Activated CD8-positive, alpha-beta memory T cell treated with anti-CD3 and anti-CD28 coated beads, Interleukin-2, amount 10 ng/mL, durations not matched to agents 7 days and 5 days (primary cell): ENCODE measurements at places on chromosomes 11 and 22. TPM values are rescaled to one million over a fixed set of nuclear protein-coding genes. Genes with fewer than 3 reads are reported as not detected.
A peak's percentile ranks its signal among the peaks of the same experiment; 100 is the strongest.

DNA sequence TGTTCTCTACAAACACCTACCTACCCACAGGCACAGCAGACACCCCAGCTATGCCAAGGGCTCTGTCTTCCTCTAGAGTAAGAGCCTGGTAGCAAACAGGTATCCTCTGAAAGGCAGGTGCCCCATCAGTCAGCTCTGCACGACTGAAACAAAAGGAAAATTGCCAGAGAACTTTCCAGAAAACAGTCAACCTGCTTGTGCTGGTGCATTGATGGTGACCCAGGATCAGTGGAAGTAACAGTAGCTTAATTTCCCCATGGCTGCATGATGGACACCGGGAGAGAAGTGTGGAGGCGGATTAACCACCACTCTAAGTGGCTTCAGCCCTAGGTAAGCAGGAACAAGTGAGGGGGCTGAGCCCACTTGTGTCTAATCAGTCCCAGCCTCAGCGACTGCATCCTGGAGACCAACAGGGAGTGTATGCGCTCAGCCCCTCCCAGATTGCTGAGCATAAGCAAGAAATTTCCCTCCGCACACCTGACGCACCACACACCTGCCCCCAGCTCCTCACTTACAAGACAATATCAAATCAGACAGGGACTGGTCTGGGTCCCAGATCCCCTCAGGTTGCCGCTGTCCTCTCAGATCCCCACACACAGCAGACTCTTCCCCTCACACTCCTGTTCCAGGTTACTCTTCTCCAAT lies 70.7 kb upstream of the IGLL5 start:
- no peak overlapping the region for H3K4me3 ChIP-seq
- H3K4me1 ChIP-seq: peaks cover 66% of the 10 kb centered on the region
- no peaks in the 10 kb centered on the region for H3K36me3 ChIP-seq
- no peaks in the 10 kb centered on the region for H3K27me3 ChIP-seq
- peak overlapping the region; percentile 48 for H3K27ac ChIP-seq

DNA sequence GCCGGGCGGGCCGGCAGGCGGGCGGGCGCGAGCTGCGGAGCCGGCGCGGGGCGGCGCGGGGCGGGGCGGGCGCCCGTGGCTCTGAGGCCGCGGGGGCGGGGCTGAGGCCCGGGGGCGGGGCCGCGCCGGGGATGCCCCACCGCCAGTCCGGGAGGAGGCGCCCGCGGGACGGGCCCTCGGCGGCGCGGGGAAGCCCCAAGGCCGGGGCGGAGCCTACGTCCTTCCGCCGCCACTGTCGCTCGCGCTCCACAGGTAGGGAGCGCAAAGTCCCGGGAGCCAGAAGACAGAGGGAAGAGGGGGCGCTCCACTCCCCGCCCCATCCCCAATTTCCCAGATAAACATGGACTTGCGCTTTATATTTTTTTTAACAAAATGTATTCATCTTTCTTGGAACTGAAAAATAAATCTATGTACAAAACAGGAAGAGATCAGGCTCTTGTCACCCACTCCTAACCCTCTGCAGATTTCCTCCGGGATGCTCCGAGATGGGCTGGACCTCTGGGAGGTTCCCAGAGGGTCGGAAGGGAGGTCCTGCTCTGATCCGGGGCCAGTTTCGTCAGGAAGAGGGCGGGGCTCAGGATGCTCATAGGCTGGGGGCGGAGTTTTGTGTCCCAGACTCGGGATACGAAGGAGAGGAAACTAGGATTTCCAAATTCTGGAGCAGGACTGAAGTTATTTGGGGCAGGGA lies at the start of gene MAP4K2:
Gene MAP4K2, minus strand, starts transcription at position 57 of the 688 bp plus-strand sequence. CDS start 65 bp downstream, outside the sequence.
- no peaks in the 10 kb centered on the region for H3K27me3 ChIP-seq
- H3K36me3 ChIP-seq: peaks cover 3% of the 10 kb centered on the region
- H3K4me3 ChIP-seq: peak within 1 kb of the TSS; percentile 80
- peak; percentile 87 for DNase-seq
- peak within 1 kb of the TSS; percentile 81 for H3K27ac ChIP-seq

The OR4S2 gene
- not detected for total RNA-seq

DNA sequence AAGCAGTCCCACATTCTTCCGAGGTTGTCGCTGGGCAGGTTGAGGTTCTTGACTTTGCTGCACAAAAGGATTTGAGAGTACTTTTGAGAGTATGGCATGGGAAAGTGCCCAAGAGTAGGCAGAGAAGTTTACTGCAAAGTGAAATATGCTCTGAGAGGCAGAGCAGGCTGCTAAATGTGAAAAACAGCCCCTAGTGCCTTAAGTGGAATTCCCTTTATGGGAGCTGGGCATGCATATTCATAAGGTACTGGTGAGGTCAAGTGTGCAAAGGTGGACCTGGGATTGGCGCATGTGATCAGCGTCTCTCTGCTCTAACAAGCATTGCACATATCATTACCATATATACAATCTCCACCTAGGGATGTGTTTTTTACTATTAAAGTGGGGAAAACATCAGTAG lies 12.0 kb upstream of the APOL4 start:
- H3K27ac ChIP-seq: no peak overlapping the region
- H3K4me1 ChIP-seq: peaks cover 22% of the 10 kb centered on the region
- H3K36me3 ChIP-seq: peaks cover 7% of the 10 kb centered on the region
- no peak for DNase-seq

DNA sequence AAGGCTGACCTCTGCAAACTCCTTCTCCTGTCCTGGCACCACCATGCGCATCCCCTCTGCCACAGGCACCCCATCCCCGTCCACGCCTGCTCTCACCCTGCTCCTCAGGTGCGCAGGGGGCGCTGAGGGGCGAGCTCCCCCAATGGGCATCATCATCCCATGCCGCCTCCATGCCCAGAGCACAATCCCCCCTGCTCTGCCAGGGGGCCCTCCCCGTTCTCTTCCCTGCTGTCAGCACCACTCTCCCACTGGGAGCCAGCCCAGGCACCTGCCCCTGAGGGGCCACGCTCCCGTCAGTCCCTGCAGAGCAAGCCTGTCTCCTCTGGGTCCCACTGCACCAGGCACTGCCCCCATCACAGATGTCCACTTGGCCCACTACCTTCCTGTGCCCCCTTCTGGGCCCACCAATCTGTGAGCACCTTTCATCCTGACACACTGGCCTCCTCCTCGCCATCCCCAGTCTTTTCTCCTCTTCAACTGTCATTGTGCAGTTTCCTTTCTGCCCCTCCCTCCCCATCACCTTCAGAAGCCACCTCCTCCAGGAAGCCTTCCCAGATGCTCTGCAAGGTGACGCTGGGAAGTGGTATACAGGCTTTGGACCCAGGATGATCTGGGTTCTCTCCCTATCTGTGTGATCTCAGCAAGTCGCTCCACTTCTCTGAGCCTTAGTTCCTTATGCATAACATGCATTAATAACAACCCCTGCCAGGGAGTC lies 62.6 kb downstream of the CYTH4 start:
- H3K36me3 ChIP-seq: no peaks in the 10 kb centered on the region
- no peak overlapping the region for H3K27ac ChIP-seq
- peaks cover 11% of the 10 kb centered on the region for H3K27me3 ChIP-seq
- H3K4me3 ChIP-seq: no peak overlapping the region
- no peaks in the 10 kb centered on the region for H3K4me1 ChIP-seq

The OR6A2 gene
- not detected for total RNA-seq

- no peaks in the 10 kb centered on the region for H3K4me1 ChIP-seq
- H3K27ac ChIP-seq: no peak overlapping the region
- DNase-seq: no peak
- H3K36me3 ChIP-seq: no peaks in the 10 kb centered on the region
- H3K4me3 ChIP-seq: no peak overlapping the region
Observed at GRCh38 chr11:88119561-88119960, 55.7 kb downstream of the RAB38 start.

DNA sequence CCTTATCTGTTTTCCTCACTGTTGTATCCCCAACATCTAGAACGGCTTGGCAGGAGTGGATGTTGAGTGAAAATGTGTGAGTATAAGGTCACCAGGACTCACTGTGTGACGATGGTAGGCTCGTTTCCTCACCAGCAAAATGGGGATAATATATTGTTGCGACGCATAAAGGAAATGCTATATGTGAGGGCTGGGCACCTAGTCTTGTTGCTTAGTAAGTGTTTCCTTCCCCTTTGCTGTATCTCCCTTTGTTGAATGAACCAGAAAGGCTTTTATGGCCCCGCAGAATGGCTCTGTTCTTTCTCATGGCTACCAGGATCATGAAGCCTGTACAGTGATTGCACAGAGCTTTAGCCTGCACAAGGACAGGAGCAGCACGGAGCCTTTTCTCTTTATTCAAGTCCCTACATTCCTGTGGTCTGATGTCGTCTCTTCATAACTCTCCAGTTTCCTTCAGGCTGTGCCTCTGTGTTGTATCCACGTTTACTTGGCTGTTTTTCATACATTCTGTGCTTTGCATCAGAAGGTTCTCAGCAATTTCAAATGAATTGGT lies 5.4 kb downstream of the TNRC6B start:
- no peak overlapping the region for H3K4me3 ChIP-seq
- H3K27me3 ChIP-seq: no peaks in the 10 kb centered on the region
- DNase-seq: no peak
- peaks cover 44% of the 10 kb centered on the region for H3K4me1 ChIP-seq

The KCNK7 gene
- total RNA-seq: 0.80 TPM

The PHF21B gene
- total RNA-seq: 0.84 TPM
